GM23248 (cell line): ENCODE measurements at places on chromosomes 1 and 21. TPM values are rescaled to one million over a fixed set of nuclear protein-coding genes. Genes with fewer than 3 reads are reported as not detected.

GRCh38 chr1:211326528-211327345, at the start of gene TRAF5:
Gene TRAF5 (plus strand): TSS chr1:211326833. CDS start chr1:211353240, 26,407 bp downstream.
- peak; percentile 72 for DNase-seq

GRCh38 chr1:229599218-229599954, 26.5 kb downstream of the TAF5L start:
- peak; percentile 44 for DNase-seq

MCM3AP gene
- 30.9 and 32.7 TPM in 2 replicates for polyA plus RNA-seq

RAB7B gene
- polyA plus RNA-seq, result 7.6 and 7.7 TPM in 2 replicates

GJC2 gene
- 0.08 and 0.14 TPM in 2 replicates for polyA plus RNA-seq
